Heart left ventricle (tissue), 16 donors: ENCODE measurements at places on chromosomes 7 and 10.

GRCh38 chr10:50605269-50605950, 18.3 kb downstream of the SGMS1 start:
- no peaks in the 10 kb centered on the region for H3K36me3 ChIP-seq
- H3K4me3 ChIP-seq, result peak overlapping the region; percentile 14
- peaks cover 74% of the 10 kb centered on the region for H3K4me1 ChIP-seq
- peak; percentile 31 for DNase-seq

DNA sequence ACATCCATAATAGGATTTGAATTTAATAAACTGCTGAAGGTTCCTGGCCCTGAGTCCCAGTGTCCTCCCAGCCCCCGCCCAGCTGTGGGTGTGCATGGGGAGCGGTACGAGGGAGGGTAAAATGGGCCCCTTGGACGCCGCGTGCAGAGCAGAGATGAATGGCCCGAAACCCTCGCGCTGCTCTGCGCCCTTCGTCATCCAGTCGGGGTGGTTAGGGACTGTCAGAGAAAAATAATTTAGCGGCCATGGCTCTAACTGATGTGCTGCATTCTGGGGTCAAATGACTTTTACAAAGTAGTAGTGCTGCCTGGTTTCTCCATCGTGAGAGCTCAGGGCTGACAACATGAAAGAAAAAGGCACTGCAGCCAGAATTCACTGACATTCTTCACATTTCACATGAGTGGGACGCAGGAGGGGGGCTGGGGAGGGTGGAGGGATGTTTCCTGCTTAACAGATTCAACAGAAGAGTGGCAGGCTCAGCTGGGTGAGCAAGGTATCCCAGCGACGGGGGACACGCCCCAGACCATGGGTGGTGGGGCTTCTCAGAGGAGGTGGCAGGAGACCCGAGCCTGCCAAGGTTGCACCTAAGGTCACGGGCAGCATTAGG, 304.5 kb downstream of the WDR37 start:
- H3K4me1 ChIP-seq, result no peaks in the 10 kb centered on the region
- H3K27ac ChIP-seq, result no peak overlapping the region
- H3K4me3 ChIP-seq, result no peak overlapping the region
- DNase-seq, result no peak
- H3K27me3 ChIP-seq, result peaks cover 17% of the 10 kb centered on the region

DNA sequence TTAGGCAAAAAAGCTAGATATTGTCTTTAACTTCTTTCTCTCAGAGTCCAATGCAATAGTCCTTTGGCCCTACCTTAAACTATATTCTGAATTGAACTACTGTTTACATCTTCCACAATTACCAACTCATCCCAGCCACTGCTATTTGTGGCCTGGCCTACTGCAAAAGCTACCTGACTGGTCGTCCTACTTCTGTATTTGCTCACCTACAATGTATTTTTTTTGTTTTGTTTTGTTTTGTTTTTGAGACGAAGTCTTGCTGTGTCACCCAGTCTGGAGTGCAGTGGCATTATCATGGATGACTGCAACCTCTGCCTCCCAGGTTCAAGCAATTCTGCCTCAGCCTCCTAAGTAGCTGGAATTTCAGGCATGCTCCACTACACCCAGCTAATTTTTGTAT, 51.2 kb downstream of the ARL4A start:
- H3K27ac ChIP-seq, result no peak overlapping the region
- DNase-seq, result no peak
- no peak overlapping the region for H3K4me3 ChIP-seq
- no peaks in the 10 kb centered on the region for H3K27me3 ChIP-seq
- H3K36me3 ChIP-seq, result no peaks in the 10 kb centered on the region

DNA sequence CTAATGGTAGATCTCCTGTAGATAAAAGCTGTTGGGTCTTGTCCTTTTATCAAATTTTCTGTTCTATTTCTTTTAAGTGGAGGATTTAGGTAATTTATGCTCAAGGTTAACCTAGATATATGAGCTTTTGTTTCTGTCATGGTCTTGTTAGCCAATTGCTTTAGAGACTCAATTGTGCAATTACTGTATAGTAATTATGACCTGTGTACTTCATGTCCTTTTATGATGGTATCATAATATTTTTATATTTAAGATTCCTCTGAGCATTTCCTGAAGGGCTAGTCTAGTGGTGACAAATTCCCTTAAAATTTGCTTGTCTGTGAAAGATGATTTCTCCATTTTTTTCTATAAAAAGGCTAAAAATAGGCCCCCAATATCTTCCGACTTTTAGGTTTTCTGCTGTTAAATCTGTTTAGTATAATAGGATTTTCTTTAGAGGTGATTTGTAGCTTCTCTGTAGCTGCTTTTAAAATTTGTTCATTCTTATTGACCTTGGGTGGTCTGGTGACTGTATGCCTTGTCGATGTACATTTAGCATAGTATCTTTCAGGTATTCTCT, 5.4 kb upstream of the AKR1C3 start:
- no peak overlapping the region for H3K27ac ChIP-seq
- H3K36me3 ChIP-seq, result no peaks in the 10 kb centered on the region

DNA sequence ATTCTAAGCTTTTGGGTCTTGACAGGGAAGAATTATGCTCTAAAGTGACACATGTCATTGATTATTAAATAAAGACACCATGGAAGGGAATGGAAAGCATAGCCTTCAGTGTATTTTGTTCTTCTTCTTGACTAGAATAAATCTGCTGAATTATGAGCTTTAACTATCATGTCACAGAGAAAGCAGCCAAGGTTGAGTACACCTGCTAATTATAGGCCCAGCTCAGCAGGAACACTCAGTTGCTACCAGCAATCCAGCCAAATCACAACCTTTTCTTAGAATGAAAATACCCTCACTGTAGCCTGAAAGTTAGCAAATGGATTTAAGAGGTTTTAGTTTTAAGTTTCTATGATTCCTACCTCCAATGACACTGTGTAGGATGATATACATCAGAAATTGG, 225.3 kb upstream of the RHOBTB1 start:
- no peak overlapping the region for H3K4me3 ChIP-seq
- no peaks in the 10 kb centered on the region for H3K27me3 ChIP-seq
- no peaks in the 10 kb centered on the region for H3K4me1 ChIP-seq
- H3K36me3 ChIP-seq, result no peaks in the 10 kb centered on the region
- H3K27ac ChIP-seq, result peak overlapping the region; percentile 9

GRCh38 chr10:33106767-33107166, 148.7 kb upstream of the ITGB1 start:
- no peak for DNase-seq
- H3K4me3 ChIP-seq, result no peak overlapping the region
- H3K4me1 ChIP-seq, result peaks cover 12% of the 10 kb centered on the region
- H3K27ac ChIP-seq, result no peak overlapping the region
- H3K27me3 ChIP-seq, result no peaks in the 10 kb centered on the region
- H3K36me3 ChIP-seq, result no peaks in the 10 kb centered on the region

- no peaks in the 10 kb centered on the region for H3K4me1 ChIP-seq
- H3K27ac ChIP-seq, result peak overlapping the region; percentile 89
- no peaks in the 10 kb centered on the region for H3K36me3 ChIP-seq
- peaks cover 33% of the 10 kb centered on the region for H3K27me3 ChIP-seq
These were observed 83.5 kb upstream of the PRKG1 start for GRCh38 chr10:50990568-50991455.

GRCh38 chr7:151637781-151638261, 118.1 kb upstream of the RHEB start:
- H3K4me3 ChIP-seq, result no peak overlapping the region
- no peaks in the 10 kb centered on the region for H3K27me3 ChIP-seq
- DNase-seq, result no peak
- no peaks in the 10 kb centered on the region for H3K36me3 ChIP-seq
- H3K4me1 ChIP-seq, result peaks cover 9% of the 10 kb centered on the region

- H3K27me3 ChIP-seq, result peaks cover 100% of the 10 kb centered on the region
- no peaks in the 10 kb centered on the region for H3K36me3 ChIP-seq
- no peak overlapping the region for H3K27ac ChIP-seq
- DNase-seq, result no peak
- no peak overlapping the region for H3K4me3 ChIP-seq
These were observed 5.1 kb downstream of the TLX1 start for GRCh38 chr10:101136007-101136707.

DNA sequence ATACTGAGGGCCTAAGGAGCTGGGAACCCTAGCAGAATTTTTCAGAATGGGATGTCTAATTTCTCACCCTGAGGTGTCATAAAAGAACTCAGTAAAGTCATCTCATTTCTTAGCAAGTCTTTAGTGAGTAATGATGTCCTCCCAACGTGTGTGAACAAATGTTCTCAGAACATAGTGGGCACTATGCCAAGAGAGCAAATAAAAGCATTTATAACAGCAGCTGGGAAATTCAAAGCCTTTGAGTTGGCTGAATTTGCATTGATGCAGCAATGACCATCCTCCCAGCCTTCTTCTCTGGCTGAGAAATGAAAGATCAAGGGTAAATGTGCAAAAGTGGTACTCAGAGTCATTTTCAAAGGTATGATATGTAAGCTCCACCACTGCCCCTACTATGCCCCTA, 109.4 kb downstream of the FAM107B start:
- H3K27ac ChIP-seq, result no peak overlapping the region
- DNase-seq, result no peak
- H3K4me3 ChIP-seq, result no peak overlapping the region

DNA sequence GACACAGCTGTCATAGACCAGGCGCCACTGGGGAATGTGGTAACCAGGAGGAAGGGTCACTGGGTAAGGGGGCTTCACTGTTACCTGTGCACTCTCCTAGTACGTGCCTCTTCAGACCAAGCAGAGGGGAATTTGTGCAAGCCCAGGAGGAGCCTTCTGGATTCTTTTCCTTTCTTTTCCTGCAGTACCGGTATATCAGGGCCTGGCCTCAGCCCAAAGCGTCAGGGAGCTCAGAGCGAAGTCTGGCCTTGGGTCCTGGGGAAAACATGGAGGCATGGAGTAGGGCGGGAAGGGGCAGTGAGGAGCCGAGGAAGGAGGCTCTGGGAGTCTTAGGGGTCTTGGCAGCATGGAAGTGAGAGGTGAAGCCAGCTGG, 133.6 kb upstream of the GDF10 start:
- no peak for DNase-seq
- no peaks in the 10 kb centered on the region for H3K27me3 ChIP-seq
- no peak overlapping the region for H3K27ac ChIP-seq
- no peak overlapping the region for H3K4me3 ChIP-seq

DNA sequence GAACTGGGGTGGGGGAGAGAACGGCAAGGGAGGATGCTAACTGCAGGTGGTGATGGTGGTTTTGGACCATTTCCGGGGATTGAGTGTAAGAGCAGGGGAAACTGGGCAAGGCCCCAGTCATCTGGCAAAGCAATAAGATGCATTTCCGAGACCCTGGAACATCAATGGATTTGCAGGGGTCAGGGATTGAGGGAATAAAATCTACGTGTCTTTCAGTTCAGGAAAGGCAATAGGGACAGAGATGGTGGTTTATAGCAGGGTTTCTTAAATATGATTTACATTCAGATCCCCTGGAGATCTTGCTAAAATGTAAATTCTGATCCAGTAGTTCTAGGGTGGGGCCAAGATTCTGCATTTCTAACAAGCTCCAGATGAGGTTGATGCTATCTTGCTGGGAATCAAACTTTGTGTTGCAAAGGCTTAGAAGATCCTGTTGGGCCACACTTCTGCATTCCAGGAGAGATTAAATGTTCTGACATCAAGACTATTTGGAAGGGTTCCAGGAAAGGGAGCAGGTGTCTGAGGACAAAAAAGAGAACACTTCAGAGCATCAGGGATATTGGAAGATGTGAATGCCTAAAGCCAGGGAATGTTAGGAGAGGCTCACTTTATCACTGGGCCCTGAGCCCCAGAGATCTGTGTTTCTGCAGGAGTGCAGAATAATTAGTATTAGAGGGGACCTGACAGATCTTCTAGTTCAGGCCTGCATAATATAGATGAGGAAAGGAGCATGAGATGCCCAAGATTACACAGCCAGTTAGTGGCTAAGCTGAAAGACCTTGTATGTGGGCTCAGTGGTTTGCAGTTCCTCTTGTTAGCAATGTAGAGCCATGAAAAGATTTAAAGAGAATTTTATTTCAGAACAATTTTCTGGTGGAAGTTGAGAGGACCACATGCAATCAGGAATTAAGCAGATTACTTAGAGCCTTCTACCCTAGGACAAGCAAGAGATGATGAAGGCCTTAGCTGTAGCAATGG, 32.4 kb downstream of the BLNK start:
- no peaks in the 10 kb centered on the region for H3K27me3 ChIP-seq
- H3K4me1 ChIP-seq, result no peaks in the 10 kb centered on the region
- H3K4me3 ChIP-seq, result no peak overlapping the region
- no peaks in the 10 kb centered on the region for H3K36me3 ChIP-seq
- no peak overlapping the region for H3K27ac ChIP-seq

GRCh38 chr10:119693262-119693957, 32.4 kb upstream of the INPP5F start:
- no peak for DNase-seq
- no peaks in the 10 kb centered on the region for H3K4me1 ChIP-seq
- H3K36me3 ChIP-seq, result no peaks in the 10 kb centered on the region
- H3K27me3 ChIP-seq, result no peaks in the 10 kb centered on the region
- no peak overlapping the region for H3K27ac ChIP-seq
- no peak overlapping the region for H3K4me3 ChIP-seq

DNA sequence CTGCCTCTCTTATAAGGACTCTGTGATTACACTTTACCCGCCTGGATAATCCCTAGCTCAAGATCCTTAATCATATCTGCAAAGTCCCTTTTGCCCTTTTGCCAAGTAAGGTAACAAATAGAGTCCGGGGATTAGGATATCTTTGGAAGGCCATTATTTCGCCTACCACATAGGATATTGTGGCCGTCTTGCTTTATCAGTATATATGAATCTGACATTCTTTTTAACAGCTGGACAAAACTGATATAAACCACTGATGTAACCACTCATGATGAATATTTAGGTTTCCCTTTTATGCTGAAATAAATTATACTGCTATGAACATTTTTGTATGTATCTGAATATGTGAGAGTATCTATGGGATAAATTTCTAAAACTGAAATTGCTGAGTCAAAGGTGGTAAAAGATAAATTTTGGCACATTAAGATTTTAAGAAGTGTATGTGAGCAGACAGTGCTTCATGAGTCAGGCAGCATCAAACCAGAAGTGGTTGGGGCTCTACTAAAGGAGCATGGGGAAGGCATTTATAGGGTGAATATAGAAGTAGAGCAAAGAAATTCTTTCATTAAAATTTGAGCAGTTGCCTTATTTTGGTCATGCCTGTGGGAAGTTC, 44.7 kb downstream of the AVL9 start:
- H3K27ac ChIP-seq, result no peak overlapping the region
- DNase-seq, result no peak
- no peaks in the 10 kb centered on the region for H3K27me3 ChIP-seq

DNA sequence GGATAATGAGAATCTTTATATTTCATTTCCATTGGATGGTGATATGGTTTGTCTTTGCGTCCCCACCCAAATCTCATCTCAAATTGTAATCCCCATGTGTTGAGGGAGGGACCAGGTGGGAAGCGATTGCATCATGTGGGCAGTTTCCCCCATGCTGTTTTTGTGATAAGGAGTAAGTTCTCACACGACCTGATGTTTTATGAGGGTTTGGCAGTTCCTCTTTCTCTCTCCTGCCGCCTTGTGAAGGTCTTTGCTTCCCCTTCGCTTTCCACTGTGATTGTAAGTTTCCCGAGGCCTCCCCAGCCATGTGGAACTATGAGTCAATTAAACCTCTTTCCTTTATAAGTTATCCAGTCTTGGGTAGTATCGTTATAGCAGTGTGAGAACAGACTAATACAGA, 59.4 kb downstream of the MTPN start:
- no peaks in the 10 kb centered on the region for H3K27me3 ChIP-seq
- no peaks in the 10 kb centered on the region for H3K36me3 ChIP-seq
- no peak overlapping the region for H3K4me3 ChIP-seq
- H3K4me1 ChIP-seq, result no peaks in the 10 kb centered on the region
